ENCODE measurements at places on chromosomes 11 and 22.

DNA sequence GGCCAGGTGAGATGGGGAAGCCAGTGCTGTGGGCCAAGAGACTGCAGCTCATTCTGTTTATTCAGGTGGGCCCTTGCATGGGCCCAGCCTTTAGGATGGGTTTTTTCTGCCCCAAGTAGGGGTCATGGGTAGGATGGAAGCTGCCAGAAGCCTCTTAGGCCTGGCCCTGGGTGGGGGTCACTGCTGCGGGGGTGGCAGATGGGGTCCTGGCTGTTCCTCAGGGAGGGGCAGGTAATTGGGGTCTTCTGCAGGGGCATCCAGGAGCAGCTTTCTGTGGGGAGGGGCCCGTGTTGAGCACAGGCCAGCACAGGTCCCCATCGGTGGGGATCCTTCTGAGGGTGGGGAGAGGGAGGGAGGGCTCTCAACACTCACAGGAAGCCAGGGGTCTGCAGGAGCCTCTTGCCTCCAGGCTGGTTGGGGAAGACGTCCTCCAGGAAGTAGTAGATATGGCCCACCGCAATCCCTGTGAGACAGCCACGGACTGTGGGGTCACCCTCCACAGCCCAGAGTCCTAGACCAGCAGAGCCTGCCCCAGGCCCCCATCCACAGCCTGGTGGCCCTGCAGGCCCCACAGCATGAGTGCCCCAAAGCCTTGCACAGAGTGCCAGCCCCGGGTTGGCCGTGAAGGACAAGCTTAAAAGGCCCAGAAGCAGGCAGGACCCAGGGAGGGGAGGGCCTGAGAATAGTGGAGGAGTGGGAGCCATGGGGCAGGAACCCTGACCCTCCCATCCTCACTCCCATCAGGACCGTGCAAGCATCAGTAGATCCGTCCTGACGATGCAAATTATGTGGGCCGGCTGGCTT lies 1.9 kb downstream of the DERL3 start:
- H3K27ac ChIP-seq: no peak overlapping the region
- no peak for DNase-seq
- H3K4me1 ChIP-seq: no peaks in the 10 kb centered on the region

DNA sequence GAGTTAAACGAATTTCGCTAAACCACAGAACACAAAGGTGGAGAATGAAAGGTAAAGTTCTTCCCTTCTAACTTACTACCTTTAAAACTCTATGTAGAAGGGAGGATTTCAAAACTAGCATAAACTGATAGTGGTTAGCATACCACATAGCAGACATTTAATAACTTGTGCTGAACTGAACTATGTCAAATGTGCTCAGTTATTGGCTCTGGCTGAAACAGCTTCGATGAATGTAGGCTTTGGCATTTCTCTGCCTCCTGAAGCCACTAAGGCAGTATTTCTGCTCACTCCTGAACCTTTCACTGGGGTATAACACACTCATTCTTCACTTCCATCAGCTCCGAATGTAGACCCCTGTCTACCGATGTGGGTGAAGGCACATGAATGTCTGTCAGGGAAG lies 1188.1 kb downstream of the LRRC4C start:
- H3K4me1 ChIP-seq: no peaks in the 10 kb centered on the region
- H3K27ac ChIP-seq: no peak overlapping the region
- no peaks in the 10 kb centered on the region for H3K36me3 ChIP-seq
- H3K4me3 ChIP-seq: no peak overlapping the region
- no peak for DNase-seq
- no peaks in the 10 kb centered on the region for H3K27me3 ChIP-seq

DNA sequence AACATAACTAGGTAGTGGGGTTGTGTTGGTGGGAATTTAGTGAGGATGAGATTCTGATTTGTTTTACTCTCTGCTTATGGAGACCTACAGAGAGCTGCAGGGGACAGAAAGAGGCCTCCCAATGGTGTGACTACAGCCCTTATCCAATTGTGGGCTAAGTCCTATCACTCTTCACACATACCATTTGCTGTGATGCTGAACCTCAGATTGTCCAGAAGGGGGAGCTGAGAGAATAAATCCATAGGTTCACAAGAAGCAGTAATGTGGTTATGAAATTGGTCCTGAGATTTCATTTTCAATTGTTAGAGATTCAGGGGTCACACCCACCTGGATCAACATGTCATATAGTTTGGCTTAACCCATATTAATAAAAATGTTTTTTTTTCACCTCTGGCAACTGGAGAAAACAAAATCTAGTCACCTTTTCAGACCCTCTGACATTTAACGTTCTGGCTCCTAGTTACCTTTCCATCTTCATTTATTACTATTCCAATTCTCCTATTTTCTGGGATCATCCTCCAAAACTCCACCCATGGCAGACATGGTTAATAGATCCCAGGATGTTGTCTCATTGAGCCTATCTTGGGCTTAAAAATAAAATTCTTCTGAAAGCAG lies 53.3 kb upstream of the PTPN5 start:
- H3K36me3 ChIP-seq: no peaks in the 10 kb centered on the region
- H3K27me3 ChIP-seq: no peaks in the 10 kb centered on the region
- H3K27ac ChIP-seq: no peak overlapping the region
- peak; percentile 21 for DNase-seq
- no peaks in the 10 kb centered on the region for H3K4me1 ChIP-seq
- no peak overlapping the region for H3K4me3 ChIP-seq

DNA sequence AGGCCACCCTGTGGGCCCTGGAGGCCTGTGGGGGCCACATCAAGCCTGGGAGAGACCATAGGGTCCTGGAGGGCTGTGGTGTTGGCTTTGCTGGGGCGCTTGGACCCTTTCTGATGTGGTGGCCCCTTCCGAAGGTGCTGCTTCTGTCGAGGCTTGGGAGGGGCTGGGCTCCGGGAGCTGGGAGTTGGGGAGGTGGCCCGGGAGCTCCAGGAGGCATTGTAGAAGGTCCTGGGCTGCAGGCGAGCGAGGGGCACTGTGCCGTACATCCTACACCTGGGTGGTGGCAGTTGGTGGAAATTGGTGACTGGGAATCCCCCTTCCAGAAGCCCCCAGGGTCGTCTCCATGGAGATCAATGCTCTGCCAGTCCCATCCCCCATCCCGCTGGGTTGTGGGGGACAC lies 2.6 kb downstream of the PLA2G3 start:
- no peak for DNase-seq
- no peaks in the 10 kb centered on the region for H3K27me3 ChIP-seq
- no peak overlapping the region for H3K27ac ChIP-seq
- H3K36me3 ChIP-seq: no peaks in the 10 kb centered on the region
- no peaks in the 10 kb centered on the region for H3K4me1 ChIP-seq

- no peak overlapping the region for H3K4me3 ChIP-seq
- H3K27ac ChIP-seq: no peak overlapping the region
- H3K27me3 ChIP-seq: no peaks in the 10 kb centered on the region
- no peaks in the 10 kb centered on the region for H3K4me1 ChIP-seq
Measured at GRCh38 chr22:42468841-42469240, 36.6 kb upstream of the NFAM1 start.

- H3K27me3 ChIP-seq: no peaks in the 10 kb centered on the region
- H3K27ac ChIP-seq: no peak overlapping the region
- no peaks in the 10 kb centered on the region for H3K4me1 ChIP-seq
Measured at GRCh38 chr22:40325315-40325714, 21.0 kb upstream of the ADSL start.

DNA sequence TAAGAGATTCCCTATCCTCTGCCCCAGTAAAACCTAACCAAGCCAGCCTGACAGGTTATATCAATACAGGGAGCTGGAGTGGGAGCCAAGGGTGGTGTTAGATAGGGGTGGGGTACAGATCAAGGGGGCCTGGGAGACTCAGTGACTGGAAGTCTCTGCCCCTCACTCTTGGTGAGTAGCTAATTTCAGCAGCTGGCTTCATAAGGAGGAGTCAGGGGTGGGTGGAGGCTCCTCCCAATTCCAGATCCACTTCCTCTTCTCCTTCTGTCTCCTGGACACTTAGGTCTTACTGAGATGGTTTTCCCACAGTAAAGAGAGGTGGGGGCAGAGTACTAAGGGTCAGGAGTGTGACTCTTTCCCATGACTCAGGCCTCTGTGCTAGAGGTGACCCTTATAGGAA lies 1.1 kb upstream of the VSIG2 start:
- H3K36me3 ChIP-seq: peaks cover 3% of the 10 kb centered on the region
- no peak overlapping the region for H3K4me3 ChIP-seq
- H3K27me3 ChIP-seq: peaks cover 51% of the 10 kb centered on the region
- H3K4me1 ChIP-seq: peaks cover 9% of the 10 kb centered on the region
- H3K27ac ChIP-seq: no peak overlapping the region
- DNase-seq: no peak

GRCh38 chr11:105244160-105244825 lies 104.7 kb upstream of the CARD18 start:
- no peak overlapping the region for H3K4me3 ChIP-seq
- H3K27ac ChIP-seq: peak overlapping the region; percentile 32
- H3K36me3 ChIP-seq: no peaks in the 10 kb centered on the region

GRCh38 chr11:14499178-14499559 lies 442 bp downstream of the COPB1 start:
- peak; percentile 62 for DNase-seq
- H3K4me1 ChIP-seq: no peaks in the 10 kb centered on the region

GRCh38 chr22:22359465-22359864 lies 114.9 kb downstream of the VPREB1 start:
- no peaks in the 10 kb centered on the region for H3K36me3 ChIP-seq
- DNase-seq: no peak
- H3K4me1 ChIP-seq: no peaks in the 10 kb centered on the region
- no peak overlapping the region for H3K27ac ChIP-seq
- H3K27me3 ChIP-seq: no peaks in the 10 kb centered on the region
